ENCODE measurements at places on chromosomes 2 and 18.

DNA sequence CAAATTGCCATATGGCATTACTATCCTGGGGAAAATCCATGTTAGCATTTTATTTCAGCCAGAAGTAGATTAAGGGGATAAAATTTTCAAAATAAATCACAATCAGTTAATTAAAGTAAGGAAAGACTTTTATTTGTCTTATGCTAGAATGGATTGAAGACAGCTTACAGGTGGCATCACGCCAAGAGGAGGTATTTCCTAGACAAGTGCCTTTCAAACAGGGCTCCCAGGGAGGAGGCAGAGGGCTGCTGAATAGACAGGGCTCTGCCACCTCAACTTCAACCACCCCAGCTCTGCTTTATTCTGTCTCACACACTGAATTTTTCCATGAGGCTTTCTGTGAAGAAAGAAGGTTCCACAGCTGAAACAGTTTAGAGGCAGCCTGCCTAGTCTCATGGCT is 12.2 kb downstream of the CCDC68 start:
- H3K4me3 ChIP-seq: no peak overlapping the region
- no peak overlapping the region for H3K27ac ChIP-seq
- no peaks in the 10 kb centered on the region for H3K36me3 ChIP-seq
- peak; percentile 22 for DNase-seq
- peaks cover 4% of the 10 kb centered on the region for H3K4me1 ChIP-seq

GRCh38 chr2:216698895-216699294 is 3.5 kb upstream of the IGFBP5 start:
- H3K27ac ChIP-seq: peak overlapping the region; percentile 73
- no peak overlapping the region for H3K4me3 ChIP-seq
- peaks cover 23% of the 10 kb centered on the region for H3K4me1 ChIP-seq
- peak; percentile 50 for DNase-seq
- no peaks in the 10 kb centered on the region for H3K27me3 ChIP-seq

- no peaks in the 10 kb centered on the region for H3K27me3 ChIP-seq
- no peak overlapping the region for H3K4me3 ChIP-seq
- no peaks in the 10 kb centered on the region for H3K4me1 ChIP-seq
- no peak for DNase-seq
Observed at GRCh38 chr2:142867136-142867535, 10.3 kb upstream of the KYNU start.

DNA sequence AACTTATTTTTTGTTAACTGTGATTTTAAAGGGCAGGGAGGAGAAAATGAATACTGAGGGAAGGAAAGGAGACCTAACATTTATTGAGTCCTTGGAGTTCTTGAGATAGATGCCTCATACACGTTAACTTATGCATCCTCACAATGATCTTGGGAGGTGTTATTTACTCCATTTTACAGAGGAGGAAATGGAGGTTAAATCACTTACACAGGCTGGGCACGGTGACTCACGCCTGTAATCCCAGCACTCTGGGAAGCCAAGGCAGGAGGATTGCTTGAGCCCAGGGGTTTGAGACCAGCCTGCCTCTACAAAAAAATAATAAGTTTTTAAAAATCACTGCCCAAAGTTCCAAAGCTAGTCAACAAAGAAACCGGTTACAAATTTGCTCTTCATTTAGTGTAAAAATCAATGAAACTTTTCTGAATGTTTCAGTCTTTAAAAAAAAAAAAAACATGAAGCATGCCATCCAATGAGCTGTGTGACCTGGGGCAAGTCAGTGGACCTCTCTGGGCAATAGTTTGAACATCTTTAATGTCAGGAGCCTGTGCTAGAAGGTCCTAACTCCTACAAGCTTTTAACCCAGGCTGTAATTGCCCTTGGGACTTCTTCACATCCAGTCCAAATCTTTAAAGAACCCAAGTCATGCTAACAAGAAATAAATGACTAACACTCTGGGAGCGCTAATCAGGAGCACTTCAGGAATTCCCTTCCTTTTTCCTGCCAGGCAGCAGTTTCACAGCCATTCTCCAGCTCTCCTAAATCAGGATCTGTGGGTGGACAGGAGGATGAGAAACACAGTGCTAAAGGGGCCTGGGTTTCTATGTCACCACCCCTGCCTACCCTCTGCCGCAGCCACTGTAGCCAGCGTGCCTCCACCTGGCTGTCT is 176.4 kb downstream of the TMEM247 start:
- H3K4me1 ChIP-seq: peaks cover 10% of the 10 kb centered on the region
- peak; percentile 44 for DNase-seq
- no peaks in the 10 kb centered on the region for H3K36me3 ChIP-seq

Measured in ovary (tissue), 10 donors.